Stimulated activated CD4-positive, alpha-beta T cell treated with anti-CD3 and anti-CD28 coated beads, Interleukin-1b, Interleukin-23, amount 100 ng/mL, for 1 hour (primary cell): ENCODE measurements at places on chromosomes 2 and 18.

- DNase-seq: no peak
Observed at GRCh38 chr2:221156062-221156734, 415.9 kb downstream of the EPHA4 start.

GRCh38 chr2:197200762-197201058 is 109.9 kb downstream of the ANKRD44 start:
- DNase-seq: no peak

GRCh38 chr2:122905431-122905830 is 1119.7 kb upstream of the CNTNAP5 start:
- DNase-seq: no peak

- DNase-seq: no peak
Observed at GRCh38 chr2:25421289-25421688, 79.6 kb upstream of the DNMT3A start.

- no peak for DNase-seq
Observed at GRCh38 chr2:118945881-118946280, 3.9 kb downstream of the MARCO start.
